ENCODE measurements at places on chromosomes 4 and X. TPM values are rescaled to one million over a fixed set of nuclear protein-coding genes. Genes with fewer than 3 reads are reported as not detected.

The CENPVL2 gene
- not detected for total RNA-seq

The NEUROG2 gene
- 0.18 TPM for total RNA-seq

The PJA1 gene
- 15.6 TPM for total RNA-seq

The CTSO gene
- 0.93 TPM for total RNA-seq

The SLC16A2 gene
- 0.08 TPM for total RNA-seq

The TCEAL2 gene
- total RNA-seq: not detected

The IL1RAPL1 gene
- total RNA-seq: not detected

The ATP2B3 gene
- total RNA-seq: 0.05 TPM

The MAGEB1 gene
- not detected for total RNA-seq

The CLDN22 gene
- total RNA-seq: not detected

The AMTN gene
- not detected for total RNA-seq

The STAP1 gene
- total RNA-seq: 19.2 TPM

The IDUA gene
- 34.3 TPM for total RNA-seq

The PPM1K gene
- 39.5 TPM for total RNA-seq

The DNAAF6 gene
- not detected for total RNA-seq

The STPG2 gene
- not detected for total RNA-seq

The TEX13D gene
- 0.05 TPM for total RNA-seq

The FAM53A gene
- total RNA-seq: 2.5 TPM

The NUDT10 gene
- 0.20 TPM for total RNA-seq

The PCSK1N gene
- 0.36 TPM for total RNA-seq

The POF1B gene
- total RNA-seq: 0.05 TPM

The NLGN3 gene
- 1.1 TPM for total RNA-seq

The BRS3 gene
- not detected for total RNA-seq

The XPNPEP2 gene
- 0.24 TPM for total RNA-seq

The FDCSP gene
- total RNA-seq: not detected

The ZCCHC18 gene
- total RNA-seq: 0.76 TPM

The SSX3 gene
- total RNA-seq: not detected

The GRPR gene
- total RNA-seq: not detected

The NXF2B gene
- total RNA-seq: not detected

The CTAG1B gene
- total RNA-seq: not detected

The PRRG1 gene
- total RNA-seq: not detected
